Activated naive CD4-positive, alpha-beta T cell (primary cell): ENCODE measurements at places on chromosomes 3 and 15.
A peak's percentile ranks its signal among the peaks of the same experiment; 100 is the strongest.

- DNase-seq, result no peak
These were observed 317.2 kb upstream of the PROK2 start for GRCh38 chr3:72102112-72102616.

DNA sequence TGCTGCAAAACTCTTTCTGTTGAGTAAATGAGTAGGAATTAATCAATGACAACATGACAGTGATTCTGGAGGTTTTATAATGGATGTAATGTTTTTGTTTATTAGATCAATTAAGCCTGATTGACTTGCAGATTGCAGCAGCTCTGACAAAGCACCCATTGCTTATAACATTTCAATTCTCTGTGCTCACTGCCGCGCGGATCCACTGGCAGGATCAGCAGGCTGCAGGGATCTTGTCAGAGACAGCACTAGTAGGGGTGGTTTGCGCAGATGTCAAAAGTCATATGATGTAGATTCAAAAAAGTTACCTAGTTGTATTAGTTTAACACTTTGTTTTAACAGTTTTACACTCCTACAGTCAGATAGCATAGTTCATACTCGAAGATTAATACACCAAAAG is 93.4 kb downstream of the MBNL1 start:
- DNase-seq, result no peak

GRCh38 chr3:48826451-48826850 is 21.2 kb downstream of the PRKAR2A start:
- DNase-seq, result no peak

DNA sequence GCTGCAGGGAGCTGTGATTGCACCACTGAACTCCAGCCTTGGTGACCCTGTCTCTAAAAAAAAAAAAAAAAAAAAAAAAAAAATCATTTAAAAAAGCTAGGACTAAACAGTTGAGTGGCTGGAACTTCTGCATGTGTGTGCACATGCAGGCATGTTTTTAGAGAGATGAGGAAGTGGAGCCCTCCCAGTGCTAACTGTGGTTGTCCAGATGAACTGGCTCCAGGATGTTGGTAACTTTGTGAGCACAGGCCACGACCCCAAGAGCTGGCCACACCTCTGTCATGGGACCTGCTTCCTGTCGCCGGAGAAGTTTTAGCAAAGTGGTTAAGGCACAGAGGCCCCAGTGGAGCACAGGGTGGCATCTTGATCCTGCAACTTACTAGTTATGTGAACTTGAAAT is 27.0 kb downstream of the CHCHD6 start:
- DNase-seq, result no peak

GRCh38 chr3:143269741-143270140 is 150.2 kb downstream of the CHST2 start:
- DNase-seq, result no peak

- no peak for DNase-seq
These were observed 19.5 kb upstream of the TICRR start for GRCh38 chr15:89555768-89556167.

DNA sequence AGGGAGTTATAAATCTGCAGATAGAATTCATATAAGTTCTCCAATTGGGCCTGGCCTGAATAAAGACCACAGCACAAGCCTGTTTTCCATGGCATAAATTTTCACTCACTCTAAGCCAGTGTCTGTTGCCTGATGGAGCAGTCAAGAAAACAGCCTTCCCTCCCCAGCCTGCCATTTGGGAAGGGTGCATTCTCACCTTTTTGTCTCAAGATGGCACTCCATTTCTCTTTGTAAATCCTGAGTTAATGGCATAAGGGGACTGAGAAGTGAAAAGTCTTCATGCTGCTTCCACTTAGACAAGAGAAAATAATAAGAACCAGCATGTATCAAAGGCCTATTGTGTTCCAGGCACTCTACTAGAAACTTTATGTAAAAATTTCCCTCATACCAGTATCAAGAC is 115.6 kb upstream of the MANF start:
- no peak for DNase-seq

DNA sequence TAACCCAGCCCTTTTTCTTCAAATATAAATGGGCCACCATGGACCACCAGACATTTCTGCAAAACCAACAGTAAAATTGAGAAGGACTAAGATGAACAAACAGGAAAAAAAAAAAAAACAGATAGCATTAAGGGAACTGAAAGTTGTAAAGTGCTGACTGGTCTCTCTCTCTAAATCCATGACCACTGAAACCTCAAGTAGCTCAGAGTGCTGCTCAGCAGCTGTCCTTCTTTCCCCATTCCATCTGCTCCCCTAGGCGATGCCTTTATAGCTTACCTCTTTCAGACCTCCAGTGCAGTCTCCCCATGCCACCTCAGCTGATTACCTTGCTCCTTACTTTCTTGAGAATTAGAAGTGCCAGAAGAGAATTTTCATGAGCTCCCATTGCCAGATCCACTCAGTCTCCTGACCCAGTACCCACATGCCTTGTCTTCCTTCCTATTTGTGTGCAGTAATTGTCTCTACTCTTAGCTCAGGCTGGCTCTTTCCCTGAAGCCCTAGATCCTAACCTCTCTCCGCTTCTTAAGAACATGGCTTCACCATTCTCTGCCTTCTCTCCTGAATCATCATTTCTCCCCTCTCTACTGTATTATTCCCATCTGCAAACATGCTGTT is 23.9 kb upstream of the XIRP1 start:
- no peak for DNase-seq

- no peak for DNase-seq
These were observed 4.8 kb upstream of the RHOV start for GRCh38 chr15:40878785-40879184.

DNA sequence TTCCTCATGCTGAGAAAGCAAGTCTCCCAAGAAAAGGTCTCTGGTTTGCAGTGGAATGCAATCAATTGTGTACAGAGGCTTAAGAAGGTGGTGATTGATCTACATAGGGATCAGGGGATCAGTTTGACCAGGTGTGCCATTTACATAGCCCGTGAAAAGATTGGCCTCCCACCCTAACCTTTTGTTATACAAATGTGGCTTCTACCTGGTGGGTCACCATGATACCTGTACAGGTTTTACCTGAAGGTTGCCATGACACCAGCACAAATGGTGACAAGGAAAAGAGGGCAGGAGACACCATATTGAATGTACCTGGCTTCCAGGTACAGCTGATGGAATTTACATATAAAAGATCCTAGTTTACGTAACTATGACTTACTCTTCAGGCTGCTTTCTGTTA is 25.5 kb upstream of the TEX55 start:
- DNase-seq, result no peak

DNA sequence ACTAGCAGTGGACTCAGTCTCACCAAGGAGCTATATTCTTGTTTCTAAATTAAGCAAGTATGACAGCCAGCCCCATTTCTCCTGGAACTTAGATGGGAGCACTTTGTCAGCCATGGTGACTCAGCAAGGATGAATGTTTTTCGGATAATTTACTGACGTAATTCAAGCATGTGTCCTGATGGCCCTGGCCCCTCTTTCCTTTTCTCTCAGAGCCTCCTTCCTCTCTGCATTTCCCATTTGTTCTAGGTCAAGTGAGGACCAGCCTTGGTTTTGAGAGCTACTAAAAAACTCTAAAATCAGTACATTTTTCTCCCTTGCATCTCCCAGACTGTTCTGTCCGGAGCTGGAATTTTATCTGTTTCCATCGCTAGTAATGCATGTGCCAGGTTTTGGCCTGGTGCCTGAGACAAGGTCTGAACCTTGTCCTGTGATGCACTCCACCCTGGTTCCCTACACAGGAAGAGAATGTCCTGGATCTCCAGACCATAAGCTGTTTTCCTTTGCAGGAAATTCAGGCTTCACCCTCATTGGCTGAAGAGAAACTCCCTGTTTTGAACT is 256.6 kb upstream of the ROPN1 start:
- no peak for DNase-seq

GRCh38 chr15:55721554-55722185 is 21.3 kb downstream of the PRTG start:
- no peak for DNase-seq

GRCh38 chr3:196175116-196175625 is 36.0 kb downstream of the ZDHHC19 start:
- no peak for DNase-seq

DNA sequence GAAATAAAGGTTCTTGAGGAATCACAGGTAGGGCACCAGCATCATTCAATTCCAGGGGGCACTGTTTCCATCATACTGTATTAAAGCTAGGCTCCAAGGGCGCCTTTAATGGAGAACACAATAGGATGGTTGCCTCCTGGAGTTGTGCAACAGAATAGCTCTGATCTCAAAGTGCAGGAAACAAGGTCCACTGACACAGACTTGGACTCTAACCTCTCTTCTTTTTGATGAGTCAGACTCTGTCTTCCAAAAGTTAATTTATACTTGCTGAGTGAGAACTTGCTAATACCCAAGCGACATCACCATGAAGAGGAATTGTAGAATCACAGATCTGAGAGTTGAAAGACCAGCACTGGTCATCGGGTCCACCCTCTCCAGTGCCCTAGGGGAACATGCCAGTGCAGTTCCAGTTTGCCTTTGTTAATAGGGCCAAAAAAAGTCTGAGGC is 94.4 kb upstream of the PHLDB2 start:
- DNase-seq, result no peak

DNA sequence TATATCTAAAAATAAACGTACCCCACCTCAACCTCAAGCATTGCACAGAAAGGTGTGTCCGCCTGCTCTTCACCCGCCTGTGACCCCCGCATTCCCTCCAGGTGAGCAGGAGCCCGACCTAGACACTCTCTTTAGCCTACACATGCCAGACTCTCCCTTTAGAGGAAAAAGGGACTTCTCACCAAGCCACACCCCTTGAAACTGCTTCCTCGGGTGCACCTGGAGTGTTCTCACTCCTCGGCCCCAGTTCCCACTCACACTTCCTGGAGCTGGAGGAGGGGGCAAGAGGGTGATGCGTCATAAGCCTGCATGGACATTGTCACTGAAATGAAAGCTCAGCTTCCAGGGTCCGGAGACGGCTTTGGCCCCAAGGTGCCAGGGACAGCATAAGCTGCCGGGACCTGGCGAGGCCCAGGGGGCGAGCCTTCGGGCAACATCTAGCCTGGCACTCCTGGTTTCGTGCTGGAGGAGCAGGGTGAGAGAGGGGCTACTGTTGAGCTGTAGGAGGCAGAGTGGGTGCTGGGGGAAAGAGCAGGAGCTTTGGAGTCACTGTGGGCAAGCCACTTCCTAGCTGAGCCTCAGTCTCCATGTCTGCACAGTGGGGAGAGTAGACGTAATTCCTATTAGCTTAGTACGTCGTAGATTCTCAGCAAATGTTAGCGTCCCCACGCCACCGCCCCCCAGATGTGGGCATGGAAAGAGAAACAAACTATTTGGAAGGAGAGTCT is 9.8 kb upstream of the MUC4 start:
- DNase-seq, result no peak

DNA sequence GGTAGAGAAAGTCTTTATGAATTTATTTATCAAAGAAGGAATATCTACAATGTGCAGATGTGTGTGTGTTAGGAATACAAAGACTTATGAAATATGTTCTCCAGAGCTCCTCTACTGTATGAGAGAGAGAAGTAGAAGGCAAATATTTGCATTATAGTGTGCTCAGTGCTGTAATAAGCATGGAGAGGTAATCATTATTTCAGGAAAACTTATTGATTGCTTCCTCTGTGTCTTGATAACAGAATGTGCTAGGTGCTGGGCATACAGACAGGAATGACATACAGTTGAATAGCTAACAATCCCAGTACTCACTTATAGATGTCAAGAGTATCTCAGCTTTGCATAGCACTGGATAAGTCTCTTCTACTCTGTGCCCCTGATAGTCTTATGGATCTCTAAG is 30.2 kb downstream of the ATG7 start:
- DNase-seq, result no peak

- no peak for DNase-seq
These were observed 299.8 kb upstream of the THBS1 start for GRCh38 chr15:39281094-39281493.

DNA sequence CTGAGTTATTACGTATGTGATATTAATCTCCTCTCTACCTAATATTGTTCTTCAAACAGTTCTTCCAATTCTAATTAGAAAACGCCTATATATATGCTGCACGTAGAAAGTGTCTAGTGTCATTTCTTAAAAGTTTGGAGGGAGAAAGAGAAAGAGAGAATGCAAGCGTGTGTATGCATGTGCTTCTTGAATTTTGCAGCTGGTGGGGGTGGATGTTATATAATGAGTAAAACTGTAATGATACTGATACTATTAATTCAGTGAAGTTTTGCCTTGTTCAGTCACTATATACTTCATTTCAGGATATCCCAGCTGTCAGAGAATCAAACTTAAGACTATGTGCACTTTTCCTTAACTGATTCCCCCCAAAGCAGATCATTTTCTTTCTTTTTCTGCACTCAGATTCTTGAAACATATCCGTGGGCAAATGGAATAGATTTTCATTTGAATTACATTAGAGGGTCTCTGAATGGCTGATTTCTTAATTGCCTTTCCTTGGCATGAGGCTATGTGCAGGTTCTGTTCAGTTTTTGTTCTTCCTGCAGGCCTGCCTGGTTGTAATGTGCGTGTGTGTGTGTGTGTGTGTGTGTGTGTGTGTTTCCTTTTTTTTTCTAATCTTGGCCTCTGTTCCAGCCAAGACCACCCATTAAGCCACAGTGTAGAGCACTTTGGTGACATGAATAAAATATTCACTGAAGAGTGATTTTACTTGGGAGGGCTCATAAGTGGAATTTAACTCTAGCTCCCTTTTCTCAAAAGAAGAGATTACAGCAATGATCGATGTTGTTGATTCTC is 617.5 kb downstream of the RBMS3 start:
- DNase-seq, result no peak

DNA sequence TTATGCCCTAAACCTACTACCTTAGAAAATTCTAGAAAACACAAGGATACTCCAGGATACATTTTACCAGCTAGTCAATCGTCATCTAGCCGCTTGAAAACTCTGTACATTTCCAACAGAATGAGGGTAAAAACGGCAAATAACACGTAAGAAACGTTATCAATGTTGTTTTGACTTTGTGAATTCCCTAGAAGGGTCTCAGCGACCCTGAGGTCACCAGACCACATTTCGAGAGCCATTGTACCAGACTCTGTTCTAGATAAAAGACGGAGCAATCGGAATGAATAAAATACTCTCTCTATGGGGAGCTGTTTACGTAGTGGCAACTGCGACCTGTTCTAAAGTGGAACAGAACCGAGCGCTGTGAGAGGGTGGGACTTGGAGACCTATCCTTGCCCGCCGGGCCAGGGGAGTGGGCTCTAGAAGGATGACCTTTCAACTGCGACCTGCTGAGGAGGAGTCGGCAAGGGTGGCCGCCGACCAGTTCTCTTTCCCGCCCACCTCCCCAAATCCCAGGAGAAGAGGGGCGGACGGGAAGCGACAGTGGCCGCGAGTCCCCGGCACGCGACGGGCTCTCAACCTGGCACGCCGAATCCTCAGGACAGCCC is 778 bp upstream of the AP4E1 start:
- peak; percentile 28 for DNase-seq

DNA sequence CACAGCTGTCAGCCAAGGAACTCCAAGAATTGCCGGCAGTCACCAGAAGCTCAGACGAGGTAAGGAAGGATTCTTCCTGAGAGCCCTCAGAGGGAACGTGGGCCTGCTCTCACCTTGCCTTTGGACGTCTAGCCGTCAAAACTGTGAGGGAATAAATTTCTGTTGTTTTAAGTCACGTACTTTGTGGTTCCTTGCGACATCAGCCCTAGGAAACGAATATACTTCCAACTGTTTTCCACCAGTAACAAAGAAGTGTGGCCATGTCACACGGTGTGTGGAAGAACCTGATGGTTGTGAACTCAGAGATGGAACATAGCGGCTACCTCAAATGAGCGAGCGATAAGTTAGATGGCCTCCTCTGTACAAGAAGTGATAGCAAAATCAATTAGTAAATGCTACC is 41.0 kb upstream of the B3GNT5 start:
- no peak for DNase-seq
